ENCODE measurements at places on chromosomes 11 and 22. TPM values are rescaled to one million over a fixed set of nuclear protein-coding genes. Genes with fewer than 3 reads are reported as not detected.

The AQP11 gene
- 1.5 TPM for total RNA-seq

The CASP5 gene
- not detected for total RNA-seq

The RFPL1 gene
- not detected for total RNA-seq

The OR2AG2 gene
- 0.08 TPM for total RNA-seq
